Kidney tubule cell (primary cell): ENCODE measurements at places on chromosomes 11 and 22.

- peak; percentile 49 for DNase-seq
These were observed 4.7 kb downstream of the DDIAS start for GRCh38 chr11:82906236-82906635.

- no peak for DNase-seq
These were observed 17.4 kb downstream of the KCTD21 start for GRCh38 chr11:78170874-78171549.

DNA sequence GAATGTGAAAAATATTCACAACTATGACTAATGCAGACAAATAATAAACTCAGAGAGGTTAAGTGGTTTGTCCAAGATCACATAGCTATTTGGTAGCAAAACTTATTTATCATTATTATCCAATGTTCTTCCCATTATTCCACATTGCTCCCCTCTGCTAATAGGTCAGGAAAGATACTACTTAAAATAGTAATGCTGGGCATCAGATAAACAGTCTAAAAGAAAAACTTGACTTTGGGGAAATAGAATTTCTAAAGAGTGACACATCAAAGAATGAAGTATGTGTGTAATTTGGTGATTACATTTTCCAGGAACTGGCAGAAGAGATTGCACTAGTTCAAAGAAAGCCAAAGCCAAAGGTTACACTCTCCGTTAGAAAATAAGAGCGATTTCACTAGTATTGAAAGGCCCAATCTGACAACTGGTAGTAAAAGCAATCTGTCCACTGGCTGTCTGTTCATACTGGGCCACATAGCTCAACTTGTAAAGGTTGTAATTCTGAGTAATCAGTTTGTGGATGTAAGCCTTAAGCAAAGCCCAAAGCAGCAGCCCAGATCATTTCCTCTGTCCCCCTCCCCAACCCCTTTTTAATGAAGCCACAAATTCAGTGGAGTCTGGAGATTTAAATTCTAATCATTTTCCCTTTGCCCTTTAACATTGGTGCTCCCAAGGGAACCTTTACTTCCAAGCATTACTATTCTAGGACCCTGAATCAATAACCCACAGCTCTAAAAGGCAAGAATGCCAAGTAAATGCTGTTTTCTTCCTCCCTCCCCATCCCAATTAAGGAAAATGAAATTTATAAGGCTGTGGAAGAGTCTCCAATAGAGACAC is 283.5 kb downstream of the TTC28 start:
- peak; percentile 26 for DNase-seq

- peak; percentile 56 for DNase-seq
These were observed 629.5 kb upstream of the ANO3 start for GRCh38 chr11:25702417-25702816.

GRCh38 chr11:123139206-123139605 is 55.8 kb downstream of the CLMP start:
- DNase-seq: no peak

GRCh38 chr11:63922673-63923192 is 5.8 kb upstream of the RCOR2 start:
- DNase-seq: no peak

DNA sequence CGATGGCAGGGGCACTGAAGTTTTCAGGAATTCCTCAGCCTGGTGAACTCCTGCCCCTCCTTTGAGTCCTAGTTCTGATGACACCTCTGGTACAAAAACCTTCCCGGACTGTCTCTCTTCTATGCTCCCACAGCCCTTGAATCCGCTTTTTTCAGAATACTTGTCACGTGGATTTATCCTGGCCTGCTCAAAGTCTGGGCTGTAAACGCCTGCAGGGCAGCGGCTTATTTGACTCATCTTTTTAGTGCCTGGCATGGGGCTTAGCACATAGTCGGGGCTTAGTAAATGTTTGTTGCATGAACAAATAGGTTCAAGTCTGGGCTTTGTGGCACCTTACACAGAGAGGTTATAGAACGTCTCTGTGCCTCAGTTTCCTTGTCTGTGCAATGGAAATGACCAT is 13.4 kb upstream of the KCNJ11 start:
- DNase-seq: no peak

DNA sequence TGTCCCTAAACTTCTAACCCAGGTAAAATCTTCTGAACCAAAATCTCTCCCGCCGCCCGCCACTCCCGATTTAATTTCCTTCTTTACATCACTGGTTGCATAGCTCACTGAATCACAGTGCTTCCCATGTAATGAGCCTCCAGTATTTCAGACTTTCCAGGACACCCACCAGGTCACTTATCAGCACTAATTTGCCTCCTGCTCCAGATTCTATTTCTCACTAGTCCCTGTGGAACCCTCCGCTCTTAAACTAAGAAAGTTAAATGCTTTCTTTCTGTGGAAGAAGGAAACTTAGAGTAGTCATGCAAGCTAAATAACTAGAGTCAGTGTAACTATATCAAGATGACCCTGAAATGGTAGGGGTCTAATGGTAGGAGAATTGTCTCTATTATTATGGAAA is 106.6 kb upstream of the OPCML start:
- no peak for DNase-seq

DNA sequence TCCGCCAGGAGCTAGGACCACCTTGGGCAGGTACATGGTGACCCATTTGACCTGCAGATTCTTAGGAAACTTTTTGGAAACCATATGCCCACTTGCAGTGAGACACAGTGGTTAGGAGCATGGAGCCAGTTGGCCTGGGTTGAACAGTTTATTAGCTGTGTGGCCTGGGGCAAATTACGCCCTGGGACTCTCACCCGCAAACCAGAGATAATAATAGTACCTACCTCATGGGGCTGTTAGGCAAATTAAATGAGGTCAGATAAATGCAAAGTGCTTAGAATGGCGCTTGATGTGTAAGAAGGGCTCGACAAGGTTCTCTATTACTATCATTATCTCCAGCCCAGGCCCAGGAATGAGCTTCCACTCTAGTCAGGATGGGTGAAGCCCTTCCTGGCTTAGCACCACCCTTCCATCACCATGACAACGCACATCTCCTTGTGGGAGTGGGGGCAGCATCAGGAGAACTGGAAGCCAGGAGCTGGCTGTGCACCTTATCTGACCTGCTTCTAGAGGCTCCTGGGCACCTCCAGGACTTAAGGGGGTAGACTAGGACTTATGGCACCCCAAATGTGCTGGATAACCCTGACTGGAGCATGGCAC is 5.1 kb downstream of the SYT12 start:
- DNase-seq: no peak

- peak; percentile 31 for DNase-seq
These were observed 56.3 kb upstream of the ATXN10 start for GRCh38 chr22:45615364-45615763.

DNA sequence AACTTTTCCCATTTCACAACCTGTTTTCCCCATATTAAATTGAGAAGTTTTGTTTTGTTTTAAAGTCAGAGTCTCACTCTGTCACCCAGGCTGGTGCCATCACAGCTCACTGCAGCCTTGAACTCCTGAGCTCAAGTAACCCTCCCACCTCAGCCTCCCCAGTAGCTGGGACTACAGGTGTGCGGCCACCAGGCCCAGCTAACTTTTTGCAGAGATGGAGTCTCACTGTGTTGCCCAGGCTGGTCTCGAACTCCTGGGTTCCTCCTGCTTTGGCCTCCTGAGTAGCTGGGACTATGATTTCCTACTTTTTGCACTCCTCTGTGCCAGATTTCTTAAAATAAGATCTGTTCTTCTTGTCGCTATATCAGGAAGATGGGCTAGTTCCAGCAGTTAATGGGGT is 44.9 kb downstream of the GNB1L start:
- DNase-seq: no peak

DNA sequence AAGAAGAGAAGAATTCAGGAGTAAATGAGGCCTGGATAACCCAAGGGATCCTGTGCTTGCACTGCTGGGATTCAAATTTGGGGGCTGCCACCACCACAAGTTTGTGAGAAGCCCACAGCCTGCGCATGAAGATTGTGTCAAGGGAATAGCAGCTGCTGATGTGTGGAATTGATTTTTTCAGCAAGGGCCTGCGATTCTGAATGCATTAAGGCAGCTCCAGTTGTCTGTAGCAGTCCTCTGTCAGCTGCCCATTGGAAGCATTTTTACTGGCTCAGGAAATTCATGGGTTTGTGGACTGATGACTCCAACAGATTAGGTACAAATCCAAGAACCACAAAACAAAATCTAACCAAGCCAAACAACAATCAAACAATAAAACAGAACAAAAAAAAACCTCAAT is 14.0 kb downstream of the ARVCF start:
- no peak for DNase-seq

DNA sequence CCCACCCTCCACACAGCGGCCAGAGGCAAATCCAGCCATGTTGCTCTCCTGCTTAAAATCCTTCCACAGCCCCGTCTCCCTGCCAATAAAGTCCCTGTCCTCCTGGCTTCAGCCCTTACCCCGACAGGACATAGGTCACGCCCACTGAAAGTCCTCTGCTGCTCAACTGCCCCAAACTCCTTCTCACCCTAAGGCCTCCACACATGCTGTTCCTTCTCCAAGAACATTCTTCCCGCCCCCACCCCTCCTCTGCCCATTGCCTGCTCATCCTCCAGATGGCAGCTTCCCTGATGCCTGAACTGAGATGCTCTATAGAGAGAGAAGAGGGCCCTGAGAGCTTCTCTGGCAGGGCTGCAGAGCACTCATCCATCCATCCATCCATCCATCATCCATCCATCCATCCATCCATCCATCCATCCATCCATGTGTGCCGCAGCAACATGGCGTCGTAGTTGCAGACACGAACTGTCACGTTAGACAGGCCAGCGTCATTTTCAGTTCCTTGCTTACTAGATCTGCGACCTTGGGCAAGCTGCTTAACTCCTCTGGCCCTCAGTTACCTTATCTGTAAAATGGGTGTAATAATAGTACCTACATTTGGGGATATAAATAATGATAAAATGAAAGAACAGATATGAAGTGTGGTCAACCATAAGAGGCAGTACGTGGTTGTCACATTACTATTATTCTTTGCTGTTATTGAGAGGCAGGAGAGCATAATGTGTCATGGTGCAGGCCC is 9.4 kb downstream of the NPTXR start:
- DNase-seq: no peak

DNA sequence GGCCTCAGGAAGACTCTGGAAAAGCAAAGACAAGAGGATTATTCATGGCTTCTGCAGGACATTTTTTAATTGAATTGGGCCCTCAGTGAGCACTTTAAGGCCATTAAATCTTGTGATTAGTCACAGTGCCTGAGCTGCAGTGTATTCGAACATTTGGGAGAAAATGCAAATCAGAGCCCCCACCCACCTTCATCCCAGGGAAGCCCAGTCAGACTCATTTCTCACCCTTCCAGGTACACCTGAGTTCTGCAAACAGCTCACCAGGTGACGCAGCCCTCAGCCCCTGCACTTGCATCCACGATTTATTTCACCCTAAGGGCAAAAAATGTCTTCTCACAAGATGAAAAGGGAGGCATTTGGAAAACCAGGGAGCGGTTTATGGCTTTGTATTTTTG is 128.7 kb downstream of the MPPED1 start:
- no peak for DNase-seq

DNA sequence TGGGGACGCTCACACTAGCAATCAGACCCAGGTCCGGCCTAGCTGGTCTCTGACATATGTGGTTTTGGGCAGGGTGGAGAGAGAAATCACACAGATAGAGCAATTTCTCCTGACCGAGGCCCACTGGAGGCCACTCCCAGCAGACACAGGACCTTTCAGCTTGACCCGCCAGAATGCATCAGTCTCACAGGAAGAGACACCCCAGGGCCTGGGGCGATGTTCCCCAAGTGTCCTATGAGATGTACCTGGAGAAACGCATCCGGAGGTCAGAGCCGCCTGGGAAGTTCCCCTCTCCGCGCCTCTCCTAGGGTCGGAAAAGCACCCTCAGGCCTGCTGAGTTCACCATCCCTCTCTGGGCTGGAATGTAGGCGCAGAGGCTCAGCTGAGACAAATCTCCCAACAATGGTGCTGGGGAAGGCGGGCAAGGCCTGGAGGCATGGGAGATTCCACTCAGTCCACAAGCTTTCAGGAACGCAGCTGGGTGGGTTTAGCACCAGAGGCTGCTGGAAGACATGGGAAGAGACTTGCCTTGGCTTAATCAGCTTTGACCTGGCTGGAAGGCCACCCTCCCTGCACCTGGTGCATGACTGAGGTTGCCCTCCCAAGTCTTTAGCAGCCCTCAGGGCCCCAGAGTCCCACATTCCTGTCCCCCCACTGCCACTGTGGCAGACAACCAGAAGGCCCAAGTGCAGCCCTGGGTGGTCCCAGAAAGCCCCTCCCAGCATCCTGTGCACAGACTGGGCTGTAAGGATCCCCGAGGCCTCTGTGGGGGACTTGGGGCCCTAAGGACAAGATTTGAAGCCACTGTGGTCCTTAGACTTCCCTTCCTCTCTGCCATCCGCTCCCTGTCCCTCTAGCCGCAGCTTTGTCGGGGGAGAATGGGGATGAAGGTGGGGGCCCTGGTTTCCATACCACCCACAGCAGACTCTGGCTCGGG is 57.5 kb downstream of the RTL6 start:
- no peak for DNase-seq

- peak; percentile 40 for DNase-seq
These were observed 4.7 kb upstream of the SHISA8 start for GRCh38 chr22:41919357-41920224.

DNA sequence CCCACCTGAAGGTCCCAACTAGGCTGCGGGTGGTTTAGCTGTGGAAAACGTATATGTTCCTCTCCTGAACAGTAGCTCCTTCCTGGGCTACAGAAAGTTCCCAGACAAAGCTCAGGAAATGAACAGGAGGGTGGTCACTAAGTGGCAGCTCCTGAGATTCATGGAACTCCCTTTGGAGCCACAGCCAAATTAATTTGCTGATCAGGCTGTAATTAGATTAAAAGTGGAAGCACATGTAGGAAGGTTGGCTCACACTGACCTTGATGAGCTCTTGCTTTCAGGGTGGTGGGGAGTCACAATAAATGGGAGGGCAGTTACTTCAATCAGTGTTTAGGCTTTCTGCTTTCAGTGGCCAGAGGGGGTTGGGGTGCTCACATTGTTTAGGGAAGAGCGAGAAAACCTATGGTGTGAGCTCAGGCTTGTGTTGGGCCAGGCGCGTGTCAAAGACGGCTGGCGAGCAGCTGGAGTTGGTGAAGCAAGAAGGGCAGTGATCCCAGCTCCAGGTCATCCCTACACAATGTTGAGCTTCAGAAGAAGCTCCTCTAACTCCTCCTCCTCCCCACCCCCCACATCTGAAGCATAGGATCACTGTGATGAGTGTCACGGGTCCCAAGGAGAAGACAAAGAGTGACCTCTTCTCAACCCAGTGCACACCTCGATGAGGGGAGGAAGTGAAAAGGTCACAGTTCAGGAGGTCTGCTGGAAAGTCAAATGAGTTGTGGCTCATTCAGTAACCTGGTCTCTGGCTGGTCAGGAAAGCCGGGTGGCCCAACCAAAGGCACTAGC is 42.5 kb downstream of the CLPB start:
- DNase-seq: no peak

- DNase-seq: no peak
These were observed 61.4 kb upstream of the FADD start for GRCh38 chr11:70141486-70142220.
